Cortex of kidney (tissue), 1 donor: ENCODE measurements at places on chromosomes 5 and 9.

DNA sequence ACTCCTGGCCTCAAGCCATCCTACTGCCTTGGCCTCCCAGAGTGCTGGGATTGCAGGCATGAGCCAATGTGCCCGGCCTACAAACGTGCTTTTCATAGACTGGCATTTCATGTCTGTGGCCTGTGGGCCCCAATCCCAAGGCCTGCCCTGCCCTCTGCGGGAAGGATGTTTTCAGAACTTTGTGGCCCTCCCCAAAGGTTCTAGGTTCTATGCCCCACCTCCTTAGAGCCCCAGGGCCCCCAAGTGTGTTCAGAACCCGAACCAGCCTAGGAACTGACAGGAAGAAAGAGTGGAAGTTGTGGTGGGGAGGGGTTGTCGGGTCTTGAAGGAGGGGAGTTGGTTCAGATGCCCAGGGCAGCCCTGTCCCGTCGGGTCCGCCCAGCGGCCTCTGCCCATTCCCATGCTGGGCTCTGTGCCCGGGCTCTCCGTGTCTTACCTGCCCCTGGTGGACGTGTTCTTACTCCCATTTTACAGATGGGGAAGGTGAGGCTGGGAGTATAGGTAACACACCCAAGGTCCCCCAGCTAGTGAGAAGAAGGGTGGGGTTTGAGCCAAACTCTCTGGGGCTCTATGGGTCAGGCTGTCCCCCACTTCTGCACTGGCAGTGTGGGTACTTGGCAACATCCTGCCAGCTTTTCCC lies 175.8 kb upstream of the IER5L start:
- DNase-seq: no peak

GRCh38 chr5:54307583-54307982 lies 2.8 kb downstream of the ARL15 start:
- DNase-seq: no peak

GRCh38 chr5:38807570-38808483 lies 38.0 kb upstream of the OSMR start:
- no peak for DNase-seq

DNA sequence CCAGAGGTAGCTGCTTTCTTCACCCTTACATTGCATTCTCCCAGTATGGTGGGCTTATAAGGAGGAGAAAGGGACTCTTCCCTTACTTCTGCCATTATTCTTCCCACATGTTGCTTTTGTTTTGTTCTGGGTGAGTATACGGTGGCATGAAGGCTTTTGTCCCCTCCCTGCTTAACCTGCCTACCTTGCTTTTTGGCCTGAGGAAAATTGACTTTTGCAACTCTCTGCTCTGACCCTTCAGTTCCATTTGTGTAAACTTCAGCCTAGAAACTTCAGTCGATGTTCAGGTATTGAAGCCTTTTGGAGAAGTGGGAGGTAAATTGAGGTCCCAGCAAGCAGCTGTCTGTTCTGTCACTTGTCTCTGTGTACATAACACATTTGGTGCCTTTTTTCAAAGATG lies 110.2 kb downstream of the PCSK1 start:
- DNase-seq: no peak

DNA sequence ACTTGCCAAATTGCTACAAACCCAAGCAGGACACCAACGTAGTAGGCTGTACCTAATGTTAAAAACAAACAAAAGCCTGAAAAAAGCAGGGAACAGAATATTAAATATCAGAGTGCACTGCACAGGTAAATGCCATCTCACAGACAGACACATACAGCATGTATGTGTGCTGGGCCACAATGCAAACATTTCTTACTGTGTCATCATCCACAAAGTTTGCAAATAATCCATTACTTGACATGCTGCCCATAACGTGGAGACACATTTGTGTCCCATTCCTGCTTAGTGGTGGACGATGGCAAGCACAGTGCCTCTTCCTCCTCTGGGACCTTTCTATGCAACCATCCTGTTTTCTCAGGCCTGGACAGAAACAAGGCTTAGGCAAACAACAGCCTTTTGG lies 44.7 kb downstream of the GOLM1 start:
- no peak for DNase-seq

DNA sequence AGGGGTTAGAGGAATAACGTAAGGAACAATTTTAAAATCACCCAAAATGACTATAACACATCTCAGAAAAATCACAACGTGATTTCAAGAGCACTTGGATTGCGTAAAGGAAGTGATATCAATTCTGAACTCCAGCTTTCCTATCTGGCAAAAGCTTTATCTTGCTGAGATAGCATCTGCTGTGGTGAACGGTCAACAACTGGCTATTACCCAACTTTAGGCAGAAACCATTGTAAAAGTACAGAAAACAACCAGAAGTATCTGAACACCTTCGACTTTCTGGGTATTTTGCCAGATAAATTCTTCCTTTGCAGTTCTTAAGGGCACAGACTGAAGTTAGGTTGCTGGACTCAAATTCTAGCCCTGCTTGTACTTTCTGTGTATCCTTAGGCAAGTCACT lies 9.2 kb downstream of the ABLIM3 start:
- no peak for DNase-seq

- no peak for DNase-seq
These were observed 125.9 kb downstream of the AOPEP start for GRCh38 chr9:94852373-94852772.

- no peak for DNase-seq
These were observed 2.0 kb downstream of the CYFIP2 start for GRCh38 chr5:157267761-157268480.

DNA sequence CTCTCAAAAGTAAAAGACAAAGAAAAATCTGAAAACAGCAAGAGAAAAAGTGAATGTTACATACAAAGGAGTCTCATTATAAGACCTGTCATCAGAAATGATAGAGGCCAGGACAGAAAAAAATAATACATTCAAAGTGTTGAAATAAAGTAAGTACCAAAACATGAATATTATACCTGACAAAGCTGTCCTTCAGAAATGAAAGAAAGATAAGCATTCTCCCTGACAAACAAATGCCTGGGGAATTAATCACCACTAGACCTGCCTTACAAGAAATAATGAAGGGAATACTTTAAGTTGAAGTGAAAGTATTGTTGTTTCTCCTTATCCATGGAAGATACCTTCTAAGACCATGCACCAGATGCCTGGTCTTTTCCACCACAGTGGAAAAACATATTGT lies 1605.2 kb upstream of the CDH6 start:
- no peak for DNase-seq

DNA sequence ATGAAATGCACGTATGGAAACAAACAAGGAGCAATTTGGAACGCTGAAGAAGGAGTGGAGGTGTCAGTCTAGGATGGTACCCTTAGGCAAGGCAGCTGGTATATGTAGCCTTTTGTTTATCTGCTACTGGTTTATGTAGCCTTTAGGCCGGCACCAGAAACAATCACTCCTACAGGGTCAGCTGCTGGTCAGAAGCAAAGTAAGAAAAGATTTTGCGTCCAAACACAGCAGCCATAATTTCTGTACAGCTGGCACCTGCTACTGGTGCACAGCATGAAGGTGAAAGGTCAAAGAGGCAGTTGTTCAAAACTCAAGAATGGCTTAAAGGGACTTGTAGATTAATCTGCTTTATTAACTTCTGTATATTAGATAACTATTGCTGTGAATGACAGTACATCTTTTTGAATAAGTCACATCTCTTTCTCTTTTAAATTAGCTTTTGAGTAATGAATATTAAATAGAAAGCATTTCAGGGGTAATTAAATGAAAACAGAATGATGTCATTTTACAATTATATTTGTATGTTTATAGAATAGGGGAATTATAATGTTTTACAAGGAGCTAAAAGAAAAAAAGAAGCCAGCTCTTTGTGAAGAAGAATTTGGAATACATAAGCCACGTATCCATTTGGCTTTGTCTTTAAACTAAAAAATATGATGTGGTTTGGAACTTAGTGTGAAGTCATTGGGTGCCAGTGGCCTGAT lies 33.1 kb upstream of the TLX3 start:
- DNase-seq: no peak

DNA sequence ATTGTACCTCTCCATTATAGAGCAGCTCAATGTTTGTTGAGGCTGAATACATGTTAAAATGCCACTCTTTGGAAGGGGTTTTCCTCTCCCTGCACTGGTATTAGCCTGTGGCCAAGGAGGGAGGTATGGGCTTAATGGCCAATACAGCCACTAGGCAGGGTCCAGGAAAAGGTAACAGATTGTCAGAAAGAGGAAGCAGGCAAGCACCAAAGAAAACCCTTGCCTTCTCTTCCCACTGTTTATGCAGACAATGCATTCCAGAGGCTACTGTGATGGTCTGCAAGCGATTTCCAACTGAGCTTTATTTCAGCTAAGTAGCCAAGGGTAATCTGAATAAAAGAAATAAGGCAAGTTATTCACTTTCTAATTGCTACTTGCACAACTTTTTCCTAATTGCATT lies 95.3 kb upstream of the SLC27A6 start:
- no peak for DNase-seq

DNA sequence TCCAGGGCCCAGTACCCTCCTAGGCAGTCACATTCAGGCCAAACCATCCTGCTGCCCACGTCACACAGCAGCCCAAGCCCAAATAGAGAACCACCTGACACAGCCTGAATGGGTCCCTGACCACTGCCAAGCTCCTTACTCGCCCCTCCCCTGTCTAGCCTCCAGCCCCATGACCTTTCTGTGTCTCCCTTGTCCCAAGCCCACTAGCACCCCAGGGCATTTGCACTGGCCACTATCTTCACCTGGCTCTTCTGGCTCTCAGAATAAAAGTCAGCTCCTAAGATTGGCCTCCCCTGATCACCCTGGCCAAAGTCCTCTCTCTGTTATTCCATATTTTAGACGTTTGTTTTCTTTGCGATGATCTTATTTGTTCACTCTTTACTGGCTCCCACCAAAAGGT lies 20.4 kb downstream of the FGFR4 start:
- no peak for DNase-seq

GRCh38 chr5:155136216-155136850 lies 122.8 kb downstream of the KIF4B start:
- no peak for DNase-seq

- DNase-seq: no peak
These were observed 367.8 kb downstream of the TLE1 start for GRCh38 chr9:81321551-81321950.

DNA sequence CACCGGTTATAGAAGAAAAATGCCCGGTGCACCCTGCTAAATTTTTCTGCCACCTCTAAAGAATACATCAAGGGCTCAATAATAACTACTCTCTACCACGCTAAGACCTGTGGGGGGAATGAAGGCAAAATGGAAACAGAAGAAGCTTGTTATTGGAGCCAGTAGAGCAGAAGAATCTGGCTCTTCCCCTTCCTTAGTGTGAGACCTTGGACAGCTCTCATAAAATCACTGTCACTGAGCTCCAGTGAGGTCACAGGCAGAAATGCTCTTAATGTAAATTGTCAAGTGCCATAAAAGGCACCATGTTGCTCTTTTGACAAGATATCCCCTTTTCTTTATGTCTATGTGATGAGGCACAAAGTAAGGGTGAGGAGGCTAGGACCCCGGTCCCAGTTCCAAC lies 74.4 kb downstream of the ASTN2 start:
- DNase-seq: no peak

DNA sequence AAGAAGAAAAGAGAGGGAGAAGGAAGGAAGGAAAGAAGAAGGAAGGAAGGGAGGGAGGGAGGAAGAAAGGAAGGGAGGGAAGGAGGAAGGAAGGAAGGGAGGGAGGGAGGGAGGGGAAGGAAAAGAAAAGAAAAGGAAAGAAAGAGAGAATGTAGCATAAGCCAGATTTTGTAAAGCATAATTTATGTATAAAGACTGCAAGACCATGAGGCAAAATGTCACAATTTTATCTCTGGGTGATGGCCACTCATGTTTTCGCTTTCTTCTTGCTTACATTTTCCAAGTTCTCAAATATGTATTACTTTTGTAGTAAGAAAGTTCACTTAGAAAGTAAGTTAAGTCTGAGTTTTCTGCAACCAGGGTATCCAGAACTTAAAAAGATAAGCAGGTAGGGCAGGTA lies 3.4 kb upstream of the RNF183 start:
- DNase-seq: no peak
